ENCODE measurements at places on chromosomes 2 and 18.

- DNase-seq, result no peak
Observed at GRCh38 chr2:192060161-192060560, 134.6 kb downstream of the TMEFF2 start.

DNA sequence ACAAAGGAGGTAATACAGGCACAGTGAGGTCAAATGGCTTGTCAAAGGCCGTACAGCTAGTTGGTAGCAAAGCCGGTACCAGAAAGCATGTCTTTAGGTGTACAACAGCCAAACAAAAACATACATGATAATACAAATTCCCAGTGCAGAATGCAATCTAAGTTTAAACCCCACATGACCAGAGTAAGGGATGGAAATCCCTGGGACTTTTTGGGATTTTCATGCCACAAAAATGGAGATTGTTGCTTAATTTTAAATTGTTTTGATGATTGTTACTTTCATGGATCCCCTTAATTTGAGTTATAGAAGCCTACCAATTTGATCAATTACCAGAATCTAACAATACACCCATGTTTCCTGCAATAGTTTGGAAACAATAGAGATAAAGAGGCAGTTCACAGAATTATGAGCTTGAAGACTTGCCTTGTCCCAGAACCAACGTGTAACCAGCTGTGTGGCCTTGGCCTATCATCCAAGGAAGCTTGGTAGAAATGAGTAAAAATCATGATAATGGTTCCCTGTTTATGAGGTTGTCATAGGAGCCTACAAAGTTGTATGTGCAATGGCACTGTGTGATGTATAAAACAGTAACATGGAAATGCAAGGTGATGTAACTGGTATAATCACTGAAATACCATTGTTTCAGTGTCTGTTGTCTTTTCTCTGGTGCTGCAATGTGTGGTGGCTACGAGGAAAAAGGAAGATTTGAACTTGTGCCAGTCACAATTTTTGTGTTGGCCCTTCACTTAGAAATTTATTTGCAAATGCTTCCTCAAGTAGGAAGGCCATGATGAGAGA, 85.3 kb downstream of the ZEB2 start:
- no peak for DNase-seq

DNA sequence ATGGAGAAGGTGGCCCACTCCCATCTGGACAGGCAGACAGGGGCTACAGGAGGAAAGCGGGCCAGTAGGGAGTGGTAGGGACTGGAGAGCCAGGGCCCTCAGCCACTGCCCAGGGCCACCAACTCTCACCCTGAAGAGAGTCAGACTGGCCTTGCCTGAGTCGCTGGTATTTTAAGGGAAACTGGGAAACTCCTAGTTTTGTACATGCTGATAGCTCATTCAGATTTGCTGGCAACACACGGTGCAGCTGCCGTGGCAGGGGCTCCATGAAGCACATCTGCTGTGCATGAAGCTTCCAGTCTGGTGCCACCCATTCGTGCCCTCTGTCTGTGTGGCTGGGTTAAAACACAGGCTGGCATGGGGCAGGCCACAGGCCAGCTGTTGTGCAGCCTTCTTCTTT, 137.3 kb upstream of the GLI2 start:
- DNase-seq, result no peak

DNA sequence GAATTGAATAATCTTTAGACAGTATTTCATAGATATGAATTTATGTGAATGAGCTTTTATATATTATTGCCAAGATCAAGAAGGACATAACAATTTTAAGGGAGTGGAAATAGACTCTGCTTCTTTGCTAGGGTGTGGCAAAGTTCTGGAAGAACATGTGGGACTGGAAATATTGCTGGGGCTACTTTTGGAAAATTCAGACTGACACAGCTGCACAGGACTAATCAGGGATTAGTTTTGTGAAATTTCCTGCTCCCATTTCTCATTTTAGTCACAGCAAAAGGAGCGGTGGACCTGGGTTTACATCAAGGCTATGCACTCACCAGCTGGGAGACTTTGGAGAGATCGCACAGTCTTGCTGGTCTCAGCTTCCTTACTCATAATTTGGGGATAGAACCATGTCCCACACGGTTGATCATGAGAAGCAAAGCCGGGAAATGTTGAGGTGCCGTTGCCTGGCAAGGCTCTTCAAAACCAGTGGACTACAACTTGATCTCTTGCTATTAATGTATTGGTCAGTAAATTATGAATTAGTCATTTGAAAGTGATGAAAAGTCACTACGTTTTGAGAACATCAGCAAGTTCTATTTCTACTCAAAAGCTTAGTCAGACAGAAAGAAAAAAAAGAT, 42.4 kb downstream of the IL1RL2 start:
- DNase-seq, result no peak

- DNase-seq, result no peak
Observed at GRCh38 chr2:74100254-74101216, 47.2 kb downstream of the BOLA3 start.

Data from RKO (cell line).